Stimulated activated CD8-positive, alpha-beta memory T cell treated with anti-CD3 and anti-CD28 coated beads, Interleukin-15, amount 100 ng/mL, for 24 hours (primary cell): ENCODE measurements at places on chromosomes 4 and X.

DNA sequence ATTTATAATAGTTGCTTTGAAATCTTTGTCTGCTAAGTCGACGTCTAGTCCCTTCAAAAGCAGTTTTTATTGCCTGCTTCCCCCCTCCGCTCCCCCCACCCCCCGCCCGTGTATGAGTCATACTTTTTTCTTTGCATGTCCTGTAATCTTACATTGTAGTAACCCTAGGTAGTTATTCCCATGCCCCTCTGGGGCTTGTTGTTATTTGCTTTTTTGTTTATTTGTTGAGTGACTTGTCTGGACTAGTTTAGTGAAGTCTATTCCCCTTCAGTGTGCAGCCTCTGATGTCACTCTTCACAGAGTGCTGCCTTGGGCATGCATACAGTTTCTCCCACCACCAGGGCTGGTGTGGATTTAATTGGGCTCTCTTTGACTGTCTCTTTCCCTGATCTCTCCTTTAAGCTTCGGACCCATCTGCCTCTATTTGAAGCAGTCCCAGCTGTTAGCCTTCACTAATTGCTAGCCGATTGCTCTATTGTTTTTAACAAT lies 86.2 kb downstream of the PPEF1 start:
- DNase-seq, result no peak

- no peak for DNase-seq
Observed at GRCh38 chr4:183141997-183142396, 42.9 kb downstream of the WWC2 start.

GRCh38 chrX:28498658-28499057 lies 88.6 kb upstream of the IL1RAPL1 start:
- DNase-seq, result no peak

- DNase-seq, result no peak
Observed at GRCh38 chrX:130267956-130268448, 697 bp downstream of the ZNF280C start.

DNA sequence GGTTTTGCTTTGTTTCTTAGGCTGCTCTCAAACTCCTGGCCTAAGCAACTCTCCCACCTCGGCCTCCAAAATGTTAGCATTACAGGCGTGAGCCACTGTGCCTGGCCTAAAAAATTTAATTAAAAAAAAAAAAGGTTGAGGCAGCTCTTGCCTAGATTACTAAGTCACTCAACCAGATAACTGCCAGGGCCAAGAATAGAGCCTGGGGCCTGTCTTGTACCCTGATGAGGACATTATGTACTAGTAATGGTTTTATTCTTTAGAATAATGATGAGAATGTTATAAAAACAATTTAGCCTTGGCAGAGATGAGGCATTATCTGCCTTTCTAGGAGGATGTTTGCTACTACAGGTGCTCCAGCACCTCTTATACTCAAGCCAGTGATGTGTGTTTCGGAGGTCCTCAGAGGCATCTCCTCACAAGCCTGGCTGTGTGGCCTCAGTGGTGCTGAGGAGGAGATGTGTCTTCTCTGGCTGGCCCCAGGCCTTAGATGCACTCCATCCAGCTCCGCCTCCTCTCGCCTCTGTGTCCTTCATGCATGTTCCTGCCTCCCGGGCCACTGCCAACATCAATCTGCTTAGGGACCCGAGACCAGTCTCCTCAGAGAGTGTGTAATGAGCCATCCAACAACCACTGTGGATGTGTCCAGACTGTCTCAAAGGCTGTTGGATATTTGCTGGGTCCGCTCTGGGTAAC lies 337.7 kb upstream of the GATB start:
- DNase-seq, result no peak

- DNase-seq, result no peak
Observed at GRCh38 chr4:111178231-111178630, 555.4 kb upstream of the PITX2 start.

DNA sequence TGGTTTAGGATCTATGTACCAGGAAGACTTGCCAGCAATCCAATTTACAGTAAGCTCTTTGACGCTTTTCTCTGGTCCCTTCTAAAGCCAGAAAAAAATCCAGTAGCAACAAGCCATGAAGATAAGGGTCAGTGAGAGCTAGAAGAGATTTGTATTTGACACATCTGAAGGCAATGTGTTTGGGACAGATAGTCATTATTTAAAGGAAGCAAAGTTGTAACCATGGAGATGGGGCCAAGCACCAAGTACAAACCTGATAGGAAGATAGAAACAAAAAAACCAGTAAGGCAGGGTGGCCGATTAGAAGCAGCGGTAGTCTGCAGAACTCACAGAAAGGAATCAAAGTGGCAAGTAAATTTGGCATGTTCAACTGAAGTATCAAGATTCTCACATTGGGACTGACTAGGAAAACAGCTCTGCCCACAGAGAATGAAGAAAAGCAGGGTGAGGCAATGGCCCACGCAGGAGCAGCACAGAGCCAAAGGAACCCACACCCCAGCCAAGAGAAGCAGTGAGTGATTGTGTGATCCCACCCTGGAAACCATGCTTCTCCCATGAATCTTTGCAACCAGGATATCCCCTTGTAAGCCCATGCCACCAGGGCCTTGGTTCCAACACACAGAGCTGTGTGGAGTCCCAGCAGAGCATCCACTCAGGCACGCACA lies 12.9 kb upstream of the C4orf54 start:
- no peak for DNase-seq

DNA sequence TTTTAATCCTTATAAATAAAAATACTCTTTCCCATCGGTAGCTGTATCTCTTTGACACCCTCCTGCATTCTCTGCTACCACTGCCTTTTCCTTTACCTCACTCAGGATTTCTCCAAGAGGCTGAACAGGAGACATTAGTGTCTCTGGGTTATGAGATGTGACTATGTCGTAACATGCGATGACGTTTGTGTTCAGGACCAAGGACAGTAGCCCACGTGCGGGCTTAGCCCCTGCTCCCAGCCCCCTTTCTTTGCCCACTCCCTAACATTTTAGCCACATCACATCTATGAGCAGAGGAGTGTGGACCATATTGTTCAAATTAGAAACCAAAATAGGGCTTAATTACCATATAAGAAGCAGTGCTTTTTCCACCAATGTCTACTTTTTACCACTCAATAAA lies 369.3 kb downstream of the FBXW7 start:
- DNase-seq, result no peak

- DNase-seq, result no peak
Observed at GRCh38 chr4:14695095-14695845, 307.0 kb upstream of the CPEB2 start.

GRCh38 chr4:5895287-5895686 lies 2.4 kb upstream of the CRMP1 start:
- no peak for DNase-seq

DNA sequence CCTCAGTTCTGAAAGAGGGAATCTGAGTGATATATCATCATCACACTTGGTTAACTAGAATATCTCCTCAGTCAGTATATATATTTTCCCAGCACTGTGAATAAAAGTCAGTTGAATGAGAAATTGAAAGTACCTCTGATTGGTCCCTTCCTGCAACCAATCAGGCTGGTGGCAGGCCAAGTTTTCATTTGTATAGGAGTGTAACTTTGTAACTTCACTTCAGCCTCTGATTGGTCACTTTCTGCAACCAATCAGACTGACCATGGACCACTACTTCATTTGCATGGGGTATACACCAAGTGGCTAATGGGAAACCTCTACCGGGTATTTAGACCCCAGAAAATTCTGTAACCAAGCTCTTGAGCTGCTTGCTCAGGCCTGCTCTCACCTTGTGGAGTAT lies 2.0 kb upstream of the PGK1 start:
- no peak for DNase-seq

DNA sequence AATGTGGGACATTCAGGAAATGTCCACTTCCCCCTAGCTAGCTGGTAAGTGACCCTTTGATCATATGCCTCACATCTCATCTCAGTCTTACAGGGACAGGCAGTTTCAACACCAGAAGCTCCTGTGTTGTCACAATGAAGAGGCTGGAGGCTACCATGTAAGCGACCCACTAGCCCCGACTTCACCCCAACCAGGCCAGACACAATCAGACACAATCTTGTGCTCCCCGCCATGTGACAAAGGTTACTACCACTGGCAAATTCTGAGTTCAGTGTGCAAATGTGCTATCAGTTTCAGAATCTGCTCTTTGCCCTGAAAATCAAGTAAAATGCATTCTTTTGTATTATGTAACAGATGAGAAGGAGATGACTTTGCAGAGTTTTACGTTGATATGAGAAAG lies 56.9 kb upstream of the STS start:
- DNase-seq, result no peak

- DNase-seq, result no peak
Observed at GRCh38 chrX:154595559-154596249, 10.8 kb downstream of the CTAG1A start.

GRCh38 chr4:18734405-18734804 lies 712.9 kb upstream of the LCORL start:
- DNase-seq, result no peak

GRCh38 chrX:134603806-134604700 lies 54.2 kb downstream of the PLAC1 start:
- DNase-seq, result no peak
